ENCODE measurements at places on chromosomes 16 and 17. TPM values are rescaled to one million over a fixed set of nuclear protein-coding genes. Genes with fewer than 3 reads are reported as not detected.

WIPF2 gene
- 7.2 TPM for total RNA-seq

- peak; percentile 86 for DNase-seq
Measured at GRCh38 chr16:30472328-30472942, at the start of gene ITGAL. Gene ITGAL, plus strand, starts transcription at chr16:30472742. Its CDS starts 96 bp downstream, at chr16:30472838.

DNA sequence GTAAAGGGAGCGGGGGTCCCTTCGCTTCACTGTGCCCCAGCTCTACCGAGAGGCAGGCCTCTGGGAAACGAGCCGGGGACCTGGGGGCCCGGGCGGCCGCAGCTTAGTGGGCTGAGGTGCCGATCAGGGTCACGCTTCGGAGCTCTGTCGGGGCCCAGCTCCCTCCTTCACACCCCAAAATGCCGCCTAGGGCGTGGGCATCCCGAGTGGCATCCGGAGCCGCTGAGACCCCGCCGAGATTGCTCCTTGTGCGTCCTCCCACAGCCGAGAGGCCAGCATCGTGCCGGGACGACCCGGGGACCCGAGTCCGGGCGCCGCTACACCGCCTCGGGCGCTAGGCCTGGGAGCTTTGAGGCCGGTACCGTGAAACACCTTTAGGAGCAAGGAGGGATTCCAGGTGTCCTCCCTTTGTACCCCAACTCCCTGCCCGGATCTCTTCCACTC lies 1.3 kb downstream of the SALL1 start:
- DNase-seq, result no peak

DNA sequence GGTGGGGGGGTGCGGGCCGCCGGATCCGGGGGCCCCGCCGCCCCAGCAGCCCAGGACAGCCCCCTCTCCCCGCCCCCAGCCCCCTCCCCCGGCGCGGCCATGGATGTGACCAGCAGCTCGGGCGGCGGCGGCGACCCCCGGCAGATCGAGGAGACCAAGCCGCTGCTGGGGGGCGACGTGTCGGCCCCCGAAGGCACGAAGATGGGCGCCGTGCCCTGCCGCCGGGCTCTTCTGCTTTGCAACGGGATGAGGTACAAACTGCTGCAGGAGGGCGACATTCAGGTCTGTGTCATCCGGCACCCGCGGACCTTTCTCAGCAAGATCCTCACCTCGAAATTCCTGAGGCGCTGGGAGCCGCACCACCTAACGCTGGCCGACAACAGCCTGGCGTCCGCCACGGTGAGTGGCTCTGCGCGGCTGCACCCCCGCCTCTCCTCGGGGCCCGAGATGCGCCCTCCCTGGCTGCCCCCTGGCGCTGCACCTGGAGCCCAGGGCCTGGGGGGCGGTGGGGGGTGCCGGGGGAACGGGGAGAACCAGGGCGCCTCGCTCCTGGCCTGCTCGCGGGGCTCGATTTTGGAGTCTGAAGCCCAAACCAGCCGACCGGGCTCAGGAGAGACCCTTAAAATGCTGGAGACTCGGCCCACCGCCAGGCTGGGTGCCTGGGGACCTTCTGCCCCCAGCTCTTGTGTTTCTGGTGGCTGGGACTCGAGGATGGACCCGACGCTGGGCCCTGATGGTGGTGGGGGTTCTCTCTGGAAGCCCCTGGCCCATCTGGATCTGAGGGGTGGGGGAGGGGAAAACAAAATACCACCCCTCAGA lies 744 bp downstream of the CMIP start:
- peak; percentile 70 for DNase-seq

DNA sequence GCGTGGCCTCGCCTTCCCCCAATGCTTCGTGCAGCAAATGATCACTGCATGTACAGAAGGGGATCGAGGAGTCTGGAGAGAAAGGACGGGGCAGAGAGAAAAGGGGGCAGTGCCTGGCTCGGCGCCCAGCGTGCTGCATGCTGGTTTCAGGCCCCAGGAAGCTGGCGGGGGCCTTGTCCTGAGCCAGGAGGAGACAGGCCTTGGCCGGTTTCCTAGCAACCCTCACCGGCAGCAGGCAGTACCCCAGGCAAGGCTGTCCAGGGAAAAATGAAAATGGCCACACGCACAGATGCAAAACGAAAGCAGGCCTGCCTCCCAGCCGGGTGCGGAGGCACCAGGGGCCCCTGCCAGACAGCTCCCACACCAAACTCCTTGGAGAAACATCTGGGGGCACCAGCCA lies 126.3 kb downstream of the ZFHX3 start:
- DNase-seq, result no peak

- no peak for DNase-seq
Measured at GRCh38 chr16:88451586-88452481, 1.2 kb upstream of the ZFPM1 start.

DNA sequence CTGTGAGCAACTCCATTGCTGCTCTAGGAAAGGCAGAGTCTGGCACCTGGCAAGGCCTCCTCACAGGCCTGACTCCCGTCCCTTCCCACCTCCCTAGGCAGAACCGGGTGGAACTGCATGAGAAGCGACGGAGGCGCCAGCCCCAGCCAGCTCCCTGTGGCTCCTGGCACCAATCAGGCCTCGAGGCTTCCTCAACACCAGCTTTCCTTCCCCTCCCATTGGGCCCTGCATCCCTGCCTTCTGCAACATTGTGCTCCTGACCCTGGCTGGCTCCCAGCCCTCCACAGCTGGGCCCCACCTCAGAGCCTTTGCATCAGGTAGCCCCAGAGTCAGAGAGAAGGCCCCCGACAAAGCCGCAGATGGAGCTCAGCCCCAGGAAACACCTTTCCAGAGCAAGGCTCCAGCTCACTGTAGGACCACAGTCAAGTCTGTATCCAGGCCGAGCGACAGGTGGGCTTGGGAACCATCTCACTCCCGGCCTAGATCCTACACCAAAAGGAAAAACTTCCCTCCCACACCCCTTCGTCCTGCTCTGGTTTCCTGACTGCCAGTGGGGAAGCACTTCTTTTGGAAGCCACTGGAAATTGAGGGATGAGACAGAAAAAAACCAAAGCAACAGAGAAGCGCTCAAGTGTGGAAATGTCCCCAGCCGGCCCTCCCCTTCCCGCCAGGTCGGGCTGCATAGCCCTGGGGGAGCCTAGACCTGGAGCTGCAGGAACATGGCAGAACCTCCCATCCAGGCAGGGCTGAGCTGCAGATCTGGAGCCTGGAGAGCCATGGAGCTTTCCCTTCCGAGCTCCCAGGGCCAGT lies 31.0 kb downstream of the LRRC75A start:
- no peak for DNase-seq

DNA sequence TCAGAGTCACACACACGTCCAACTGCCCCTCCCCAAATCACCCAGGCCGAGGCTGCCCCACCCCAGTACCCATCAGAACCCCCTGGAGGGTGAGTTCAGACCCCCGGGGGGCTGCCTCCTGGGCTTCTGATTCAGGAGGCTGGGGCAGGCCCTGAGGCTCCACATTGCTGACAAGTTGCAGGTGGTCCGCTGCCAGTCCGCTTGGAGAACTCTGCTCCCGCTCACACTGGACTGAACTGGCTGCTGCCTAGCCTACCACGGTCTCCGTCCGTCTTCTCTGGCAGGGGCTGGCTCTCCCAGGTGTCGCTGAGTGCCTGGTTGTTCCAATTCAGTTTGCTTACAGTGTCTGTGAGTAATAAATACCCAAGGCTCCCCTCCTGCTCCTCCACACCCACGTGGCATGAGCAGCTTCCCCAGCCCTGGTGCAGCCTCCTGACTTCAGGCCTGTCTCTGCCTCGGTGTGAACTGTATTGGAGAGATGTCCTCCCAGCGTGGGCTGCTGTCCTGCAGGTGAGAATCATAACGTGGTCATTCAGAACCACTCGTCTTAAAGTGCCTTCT lies 163.4 kb downstream of the LAT start:
- no peak for DNase-seq

DNA sequence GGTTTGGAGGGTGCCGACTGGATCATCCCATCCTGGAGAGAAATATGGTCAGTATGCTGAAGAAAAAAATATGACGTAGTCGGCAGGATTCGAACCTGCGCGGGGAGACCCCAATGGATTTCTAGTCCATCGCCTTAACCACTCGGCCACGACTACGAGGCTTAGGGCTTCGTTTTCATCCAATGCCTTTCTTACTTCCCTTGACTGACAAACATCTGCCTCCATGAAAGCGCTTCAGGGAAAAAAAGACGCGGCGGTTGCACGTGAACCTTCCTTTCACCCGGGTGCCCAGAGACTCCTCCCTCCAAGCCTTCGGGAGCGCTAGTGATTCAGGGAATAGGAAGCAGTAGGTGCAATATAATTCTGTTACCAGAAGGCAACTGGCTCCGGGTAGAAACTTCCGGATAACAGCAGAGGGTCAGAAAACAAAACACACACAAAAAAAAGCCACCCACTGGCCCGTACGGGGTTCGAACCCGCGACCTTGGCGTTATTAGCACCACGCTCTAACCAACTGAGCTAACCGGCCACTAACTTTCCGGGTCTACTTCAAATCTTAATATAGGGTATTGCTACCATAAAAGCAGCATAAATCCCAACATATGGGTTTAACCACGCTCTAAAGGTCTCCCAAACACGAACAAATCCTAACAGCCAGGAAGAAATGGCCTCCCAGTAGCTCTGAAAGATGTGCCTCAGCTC lies 16.3 kb upstream of the AURKB start:
- DNase-seq, result no peak

OR3A3 gene
- total RNA-seq, result not detected

DNA sequence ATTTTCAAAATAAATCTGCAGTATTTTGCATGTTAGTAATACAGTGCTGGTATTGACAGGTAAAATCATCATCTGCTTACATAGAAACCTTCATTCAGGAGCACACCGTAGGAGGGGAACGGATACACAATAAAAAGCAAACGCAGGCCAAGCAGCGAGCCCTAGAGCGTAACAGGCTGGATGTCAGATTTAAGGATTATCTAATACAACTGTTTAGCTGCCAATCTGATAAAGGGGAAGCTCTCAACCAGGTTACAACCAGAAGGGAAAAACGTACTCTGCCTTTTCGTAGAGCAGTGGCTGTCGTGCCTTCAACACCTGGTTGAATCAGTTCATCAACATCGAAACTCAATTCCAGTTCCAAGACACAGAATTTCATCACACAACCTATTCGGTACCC lies 16.4 kb upstream of the CUEDC1 start:
- no peak for DNase-seq

- no peak for DNase-seq
Measured at GRCh38 chr17:5621026-5621425, 36.7 kb upstream of the NLRP1 start.

DNA sequence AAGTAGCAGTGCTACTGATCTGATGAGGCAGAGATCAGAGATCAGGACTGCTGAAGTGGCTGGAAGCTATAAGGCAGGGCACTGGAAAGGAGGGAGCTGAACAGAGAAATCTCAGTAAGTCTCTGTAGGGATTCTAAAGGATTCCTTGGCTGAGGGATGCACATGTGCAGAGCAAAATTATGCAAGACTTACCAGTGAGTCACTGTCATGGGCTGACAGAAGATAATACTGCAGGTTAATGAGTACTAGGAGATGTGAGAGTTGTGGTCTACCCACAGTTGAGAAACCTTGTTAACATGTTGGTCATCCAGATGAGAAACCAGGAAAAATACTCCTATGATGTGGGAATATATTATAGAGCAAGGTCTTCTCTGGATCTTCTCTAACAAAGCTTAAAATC lies 378.1 kb downstream of the HAPSTR1 start:
- no peak for DNase-seq

GRCh38 chr16:75383141-75383540 lies 50.2 kb downstream of the CFDP1 start:
- DNase-seq, result no peak

DNA sequence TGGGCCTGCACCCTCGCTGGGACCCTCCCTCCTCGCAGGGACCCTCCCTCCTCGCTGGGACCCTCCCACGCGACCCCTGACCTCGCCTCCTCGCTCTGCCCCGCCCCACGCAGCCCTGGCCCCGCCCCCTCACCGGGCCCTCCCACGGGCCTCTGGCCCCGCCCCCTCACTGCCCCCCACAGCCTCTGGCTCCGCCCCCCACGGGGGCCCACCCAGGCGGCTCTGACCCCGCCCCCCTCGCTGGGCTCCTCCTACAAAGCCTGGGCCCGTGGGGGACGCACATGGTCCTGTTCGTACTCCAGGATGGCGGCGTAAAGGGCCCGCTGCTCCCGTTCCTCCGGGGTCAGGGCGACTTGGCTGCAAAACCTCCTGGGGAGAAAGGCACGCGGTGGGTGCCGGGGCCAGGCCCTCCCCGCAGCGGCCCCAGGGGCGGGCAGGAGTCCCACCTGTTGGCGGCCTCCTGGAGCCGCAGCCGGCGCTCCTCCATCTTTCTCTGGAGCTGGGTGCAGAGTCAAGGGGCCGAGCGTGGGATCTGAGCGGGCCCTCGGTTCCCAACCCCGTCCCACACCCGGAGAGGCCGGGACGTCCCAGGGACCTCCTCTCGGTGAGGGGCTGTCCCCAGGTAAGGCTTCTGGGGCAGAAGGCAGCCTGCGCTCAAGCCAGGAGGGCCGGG lies 9.0 kb downstream of the VPS9D1 start:
- DNase-seq, result no peak

DNA sequence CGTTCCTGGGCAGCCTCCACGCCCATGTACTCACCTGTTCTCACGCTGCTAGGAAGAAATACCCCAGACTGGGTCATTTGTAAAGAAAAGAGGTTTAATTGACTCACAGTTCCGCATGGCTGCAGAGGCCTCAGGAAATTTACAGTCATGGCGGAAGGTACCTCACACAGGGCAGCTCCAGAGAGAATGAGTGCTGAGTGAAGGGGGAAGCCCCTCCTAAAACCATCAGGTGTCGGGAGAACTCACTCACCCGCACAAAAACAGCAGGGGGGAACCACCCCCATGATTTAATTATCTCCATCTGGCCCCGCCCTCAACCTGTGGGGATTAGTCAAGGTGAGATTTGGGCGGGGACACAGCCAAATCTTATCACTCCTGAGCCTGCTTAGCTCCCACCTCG lies 18.2 kb downstream of the RAB40C start:
- no peak for DNase-seq

GRCh38 chr16:78519896-78520295 lies 420.4 kb downstream of the WWOX start:
- DNase-seq, result no peak
